8988T (cell line): ENCODE measurements at places on chromosomes 13 and 19.

- DNase-seq, result no peak
These were observed at the start of gene FAM187B for GRCh38 chr19:35228177-35228930. Gene FAM187B (minus strand): TSS chr19:35228739. CDS start chr19:35228680, 59 bp downstream.

DNA sequence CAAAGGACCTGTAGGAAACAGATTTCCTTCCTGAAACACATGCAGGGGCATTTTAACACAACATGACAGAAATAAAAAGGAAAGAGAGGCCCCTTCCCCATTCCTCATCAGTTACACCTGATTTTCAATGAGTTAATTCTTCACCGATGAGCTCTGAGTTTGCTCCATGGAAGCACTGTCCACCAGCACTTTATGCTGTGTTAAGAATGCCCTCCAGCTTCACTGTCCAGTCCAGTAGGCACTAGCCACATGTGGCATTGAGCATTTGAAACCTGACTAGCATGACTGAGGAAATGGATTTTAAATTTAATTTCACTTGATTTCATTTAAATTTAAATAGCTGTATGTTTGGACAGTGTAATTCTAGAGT lies 217.2 kb upstream of the SLC10A2 start:
- DNase-seq, result no peak

GRCh38 chr19:50803633-50804419 lies 13.6 kb downstream of the ACP4 start:
- no peak for DNase-seq

DNA sequence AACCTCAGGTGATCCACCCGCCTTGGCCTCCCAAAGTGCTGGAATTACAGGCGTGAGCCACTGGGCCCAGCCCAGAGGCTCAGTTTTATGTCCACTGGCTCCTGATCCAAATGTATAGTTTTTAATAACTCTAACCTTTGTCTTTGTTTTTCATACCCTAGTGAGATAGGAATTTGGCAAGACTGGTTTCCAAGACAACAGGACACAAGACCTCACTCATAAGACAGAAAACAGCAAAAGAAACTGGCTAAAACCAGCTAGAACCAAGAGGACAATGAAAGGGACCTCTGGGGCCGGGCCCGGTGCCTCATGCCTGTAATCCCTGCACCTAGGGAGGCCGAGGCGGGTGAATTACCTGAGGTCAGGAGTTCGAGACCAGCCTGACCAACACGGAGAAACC lies 27.6 kb downstream of the CPT1C start:
- DNase-seq, result no peak

DNA sequence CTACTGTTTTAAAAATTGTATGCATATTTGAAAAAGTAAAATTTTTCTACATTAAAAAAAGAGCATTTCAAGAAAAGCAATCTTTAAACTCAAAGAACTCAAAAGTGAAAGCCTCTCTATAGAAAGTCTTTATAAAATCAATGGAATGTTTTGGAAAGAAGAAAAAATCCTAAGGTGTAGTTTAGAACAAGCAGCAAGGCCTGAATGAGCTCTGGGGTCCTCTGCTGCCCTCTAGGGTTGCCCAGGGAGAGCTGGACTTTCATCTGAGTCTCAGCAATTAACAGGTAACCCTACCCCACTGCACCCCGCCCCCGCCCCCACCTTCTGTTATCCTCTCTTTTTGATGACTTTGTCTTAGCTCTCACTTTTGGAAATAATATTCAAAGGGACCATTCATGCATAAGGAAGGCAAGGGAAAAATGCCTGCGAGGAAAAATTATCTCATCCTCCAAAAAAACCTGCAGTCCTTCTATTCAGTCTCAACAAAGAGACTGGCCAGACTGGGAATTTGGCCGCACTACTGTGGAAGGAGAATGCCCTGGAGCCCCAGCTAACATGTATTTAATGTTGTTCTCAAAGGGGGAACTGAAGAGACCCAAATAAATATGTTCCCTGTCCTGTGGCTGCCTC lies 24.1 kb downstream of the SLC25A30 start:
- DNase-seq, result peak; percentile 67

DNA sequence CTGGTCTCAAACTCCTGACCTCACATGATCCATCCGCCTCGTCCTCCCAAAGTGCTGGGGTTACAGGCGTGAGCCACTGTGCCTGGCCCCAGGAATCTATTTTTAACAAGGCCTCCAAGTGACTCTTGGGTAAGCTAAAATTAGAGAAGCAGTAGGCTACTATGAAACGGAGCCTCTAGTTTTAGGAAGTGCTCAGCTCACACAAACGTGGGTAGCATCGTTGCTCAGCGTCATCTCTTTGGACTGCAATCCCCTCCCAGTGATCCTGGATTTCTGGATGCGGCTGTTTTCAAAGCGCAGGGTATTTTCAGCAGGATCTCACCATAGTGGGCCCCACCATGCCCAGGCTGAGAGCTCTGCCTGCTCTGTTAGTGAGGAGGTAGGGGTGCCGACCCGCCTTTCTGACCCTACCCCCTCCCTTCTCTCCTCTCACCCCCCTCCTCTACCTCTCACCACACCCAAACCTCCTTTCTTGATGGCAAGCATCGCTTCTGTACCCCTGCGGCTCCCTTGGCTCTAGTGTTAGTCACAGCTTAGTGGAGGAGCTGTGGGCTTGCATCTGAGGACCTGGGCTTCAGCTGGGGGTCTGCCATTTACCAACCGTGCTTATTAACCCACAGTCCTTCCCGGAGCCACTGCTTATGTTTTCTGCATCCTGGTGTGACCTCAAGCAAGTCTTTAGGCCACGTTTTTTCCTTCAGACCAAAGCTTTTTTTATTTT lies 34.2 kb downstream of the GJA3 start:
- no peak for DNase-seq

DNA sequence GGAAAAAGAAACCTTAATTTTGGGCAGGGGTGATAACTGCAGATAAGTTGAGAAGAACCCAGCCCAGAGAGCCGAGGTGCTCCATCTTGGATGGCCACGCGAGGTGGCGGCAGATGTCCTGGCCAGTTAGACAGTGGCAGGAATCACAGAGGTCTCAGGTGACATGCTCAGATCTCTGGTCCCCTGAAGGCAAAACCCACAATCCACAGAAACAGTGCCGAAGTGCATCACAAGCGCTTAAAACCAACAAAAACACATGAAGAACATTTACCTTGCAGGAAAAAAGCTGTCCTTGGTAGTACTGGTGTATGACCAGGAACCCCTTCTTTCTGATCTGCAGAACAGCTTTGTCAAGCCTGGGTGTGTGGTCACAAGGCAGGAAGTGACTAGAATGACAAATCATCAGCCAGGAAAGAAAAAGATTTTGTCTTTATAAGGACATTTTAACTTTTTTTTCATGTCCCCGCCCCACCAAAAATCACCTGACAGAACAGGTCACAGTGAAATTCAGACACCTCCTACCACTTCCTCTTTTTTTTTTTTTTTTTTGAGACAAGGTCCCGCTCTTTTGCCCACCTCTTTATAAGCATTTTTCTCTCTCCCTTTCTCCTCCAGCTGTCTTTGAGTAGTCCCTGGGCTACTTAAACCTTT lies at the start of gene LCP1:
Gene LCP1, minus strand, starts transcription at position 338 of the 651 bp plus-strand sequence. CDS start 22,515 bp downstream, outside the sequence.
- no peak for DNase-seq
